ENCODE measurements at places on chromosomes 7 and 10.

GRCh38 chr7:91291902-91292301, 27.7 kb downstream of the FZD1 start:
- no peak for DNase-seq

- DNase-seq = no peak
Measured at GRCh38 chr7:102291056-102291915, 4.6 kb downstream of the SH2B2 start.

- DNase-seq = no peak
Measured at GRCh38 chr10:51879238-51879637, 179.8 kb upstream of the CSTF2T start.

DNA sequence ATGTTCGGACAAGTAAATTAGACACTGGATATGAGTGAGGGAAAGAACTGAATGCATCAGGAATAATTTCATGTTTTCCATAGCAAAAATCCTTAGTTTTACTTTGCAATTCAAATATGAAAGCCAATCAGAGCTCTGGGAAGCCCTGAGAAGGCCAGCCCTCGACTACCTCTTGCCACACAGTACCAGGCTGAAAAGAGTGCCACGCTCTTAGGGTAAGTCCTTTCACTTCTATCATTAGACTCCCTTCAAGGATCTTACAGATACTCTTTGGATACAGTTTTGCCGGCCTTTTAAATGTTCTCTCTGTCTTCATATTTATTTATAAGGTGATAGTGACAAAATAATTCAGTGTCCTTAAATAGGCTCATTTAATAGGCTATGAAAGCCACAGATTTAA, 1.9 kb downstream of the COBL start:
- DNase-seq = no peak

DNA sequence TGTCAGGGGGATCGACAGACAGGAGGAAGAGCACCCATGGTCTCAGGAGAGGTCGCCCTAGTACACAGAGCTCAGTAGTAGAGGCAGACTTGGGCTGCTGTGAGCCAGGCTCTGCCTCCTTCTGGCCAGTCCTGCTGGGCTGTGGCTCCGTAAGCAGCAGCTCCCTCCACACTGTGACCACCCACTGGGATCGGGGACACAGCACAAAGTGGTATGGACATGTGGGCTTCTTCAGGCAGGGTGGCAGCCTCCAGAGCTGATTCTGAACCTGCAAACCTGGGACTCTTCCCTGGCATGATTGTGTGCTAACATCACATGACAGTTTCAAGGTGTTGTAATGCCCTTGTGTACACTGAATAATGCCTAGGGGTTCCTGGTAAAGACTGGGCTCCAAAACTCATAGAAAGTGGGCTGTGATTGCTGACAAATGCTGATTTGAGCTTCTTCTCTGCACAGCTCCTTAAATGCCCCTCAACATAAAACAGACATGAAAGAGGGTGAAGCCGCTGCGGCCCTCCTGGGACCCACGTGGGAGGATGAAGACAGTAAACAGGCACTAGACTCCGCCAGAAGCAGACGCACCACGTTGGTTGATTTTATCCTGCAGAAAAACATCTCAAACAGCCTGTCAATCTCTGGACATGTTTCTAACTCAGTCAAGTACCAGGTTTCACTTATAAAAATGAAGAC, 76.7 kb downstream of the GPR26 start:
- DNase-seq = no peak

DNA sequence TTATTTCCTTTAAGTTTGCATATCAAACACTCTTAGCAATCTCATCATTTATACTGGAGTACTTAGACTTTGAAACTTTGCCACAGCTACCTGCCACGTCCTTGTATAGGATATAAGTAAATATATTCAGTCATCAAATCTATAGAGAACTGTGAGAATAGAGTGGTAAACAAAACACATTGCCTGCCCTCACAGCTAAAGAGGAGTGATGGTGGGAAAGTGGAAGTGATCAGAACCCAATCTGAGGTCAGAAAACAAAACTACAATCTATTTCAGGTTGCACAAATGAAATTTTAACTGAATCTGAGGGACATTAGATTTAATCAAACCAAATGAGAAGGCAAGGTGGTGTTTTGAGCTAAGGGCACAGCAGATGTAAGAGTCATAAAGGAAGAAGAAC, 74.8 kb downstream of the ZEB1 start:
- no peak for DNase-seq

DNA sequence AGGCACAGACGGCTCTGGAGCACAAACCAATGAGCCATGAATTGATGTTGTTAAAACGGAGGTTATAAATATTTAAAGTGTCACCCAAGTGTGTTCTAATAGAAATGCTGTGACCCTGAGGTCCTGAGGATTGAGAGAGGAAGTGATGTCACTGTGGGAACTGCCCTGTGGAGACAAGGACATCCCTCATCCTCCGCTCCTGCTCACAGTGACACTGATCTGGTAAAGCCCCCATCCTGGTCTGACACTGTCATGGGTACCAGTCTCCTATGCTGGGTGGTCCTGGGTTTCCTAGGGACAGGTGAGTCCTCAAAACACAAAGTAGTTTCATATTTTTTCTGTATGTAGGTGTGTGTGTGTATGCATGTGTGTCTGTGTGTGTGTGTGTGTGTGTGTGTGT, 237.9 kb upstream of the PRSS1 start:
- no peak for DNase-seq

GRCh38 chr7:102132209-102132752, 154.4 kb upstream of the SH2B2 start:
- DNase-seq = no peak

GRCh38 chr7:81330108-81330507, 411.3 kb upstream of the SEMA3C start:
- DNase-seq = no peak

GRCh38 chr7:300546-301290, 10.7 kb downstream of the FOXL3 start:
- no peak for DNase-seq

- DNase-seq = no peak
Measured at GRCh38 chr10:115001506-115002381, 63.7 kb downstream of the TRUB1 start.

DNA sequence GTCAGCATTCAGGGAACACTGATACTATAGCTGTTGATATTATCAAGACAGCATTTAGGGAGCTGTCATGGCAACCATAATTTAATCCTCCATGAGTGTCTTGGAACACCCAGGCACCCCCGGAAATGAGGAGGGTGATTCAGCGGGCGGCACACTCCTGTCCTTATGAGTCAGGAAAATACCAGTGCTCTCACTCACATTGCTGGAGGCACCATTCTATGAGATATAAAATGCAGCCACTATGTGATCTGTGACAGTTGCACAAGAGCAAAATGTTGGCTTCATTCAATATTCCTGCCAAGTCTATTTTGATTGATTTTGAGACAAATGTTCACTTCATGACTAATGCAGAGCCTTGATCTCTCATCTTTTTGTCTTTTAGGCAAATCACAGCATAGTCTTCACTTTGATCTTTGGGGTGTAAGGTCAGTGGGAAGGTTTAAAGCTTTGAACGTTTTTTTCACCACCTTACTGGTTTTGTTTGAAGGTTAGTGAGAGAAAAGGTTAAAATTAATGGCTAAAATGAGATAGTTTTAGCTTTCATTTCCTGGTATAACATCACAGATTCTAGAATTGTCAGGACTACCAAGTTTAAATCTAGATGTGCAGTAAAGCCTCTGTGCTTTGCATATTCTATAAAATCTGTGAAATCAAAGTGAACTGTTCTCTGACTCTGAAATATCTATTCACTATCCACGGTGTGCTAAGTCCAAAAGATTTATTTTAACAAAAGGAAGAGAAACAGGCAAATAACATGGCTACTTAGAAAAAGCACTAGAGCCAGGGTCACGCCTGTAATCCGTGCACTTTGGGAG, 12.4 kb upstream of the ARHGAP12 start:
- DNase-seq = peak; percentile 47

GRCh38 chr7:151393031-151393977, 16.5 kb downstream of the WDR86 start:
- DNase-seq = no peak

DNA sequence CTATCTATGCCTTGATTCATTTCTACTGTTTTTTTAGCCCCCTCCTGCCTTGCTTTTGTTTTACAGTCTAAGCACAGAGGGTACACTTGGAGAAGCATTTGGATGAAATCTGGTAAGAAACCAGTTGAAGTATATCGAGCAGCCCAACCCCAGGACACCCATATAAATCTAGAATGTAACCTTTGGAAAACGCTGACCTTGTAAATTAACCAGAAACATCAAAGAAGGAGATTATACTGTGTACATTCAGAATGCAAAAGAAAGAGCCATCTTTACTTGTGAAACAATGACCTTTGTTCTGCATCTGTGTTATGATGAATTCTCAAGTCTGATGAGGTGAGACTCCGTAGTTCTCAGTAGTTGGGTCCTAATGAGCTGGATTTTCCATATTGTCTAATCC, 49.3 kb upstream of the RAB18 start:
- DNase-seq = no peak

GRCh38 chr7:142629588-142630260, 119.5 kb upstream of the PRSS1 start:
- no peak for DNase-seq

DNA sequence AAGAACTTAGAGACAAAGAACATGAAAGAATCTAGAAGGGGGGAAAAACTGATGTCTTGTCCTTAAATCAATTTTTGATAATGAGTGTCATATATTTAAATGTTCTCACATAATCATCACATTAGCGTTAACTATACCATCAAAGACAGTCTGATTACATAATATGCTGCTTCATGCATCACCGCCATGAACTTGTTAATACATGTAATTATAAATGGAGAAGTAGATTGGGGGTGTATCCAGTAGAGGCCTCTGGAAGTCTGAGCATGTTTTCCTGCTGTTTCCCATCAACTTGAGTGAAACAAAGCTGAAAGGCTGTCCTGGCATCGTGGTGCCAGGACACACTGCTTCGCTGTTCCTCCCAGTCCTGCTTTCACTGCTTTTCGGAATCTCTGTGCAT, 48.2 kb downstream of the PRLHR start:
- DNase-seq = no peak

DNA sequence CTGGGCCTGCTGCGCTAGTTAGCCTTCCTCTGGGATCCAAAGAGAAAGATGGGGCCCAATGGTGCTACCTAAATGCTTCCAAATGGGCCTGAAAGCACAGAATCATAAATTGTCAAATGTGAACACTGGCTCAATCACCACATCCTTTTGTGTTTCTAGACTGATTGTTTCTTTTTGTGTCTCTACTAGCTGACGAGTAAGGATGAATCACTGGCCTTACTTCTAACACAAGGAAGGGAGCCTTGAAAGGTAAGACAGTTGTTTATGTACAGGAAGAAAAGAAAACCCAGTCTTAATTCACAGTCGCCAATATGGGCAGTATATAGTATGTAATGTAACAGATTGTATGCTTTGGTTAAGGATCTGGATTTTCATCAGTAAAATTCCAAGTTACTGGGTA, 89.5 kb downstream of the ZNF92 start:
- DNase-seq = no peak

GRCh38 chr10:34229917-34230316, 585.2 kb downstream of the PARD3 start:
- no peak for DNase-seq

GRCh38 chr10:123204127-123204461, 49.9 kb downstream of the BUB3 start:
- DNase-seq = no peak

DNA sequence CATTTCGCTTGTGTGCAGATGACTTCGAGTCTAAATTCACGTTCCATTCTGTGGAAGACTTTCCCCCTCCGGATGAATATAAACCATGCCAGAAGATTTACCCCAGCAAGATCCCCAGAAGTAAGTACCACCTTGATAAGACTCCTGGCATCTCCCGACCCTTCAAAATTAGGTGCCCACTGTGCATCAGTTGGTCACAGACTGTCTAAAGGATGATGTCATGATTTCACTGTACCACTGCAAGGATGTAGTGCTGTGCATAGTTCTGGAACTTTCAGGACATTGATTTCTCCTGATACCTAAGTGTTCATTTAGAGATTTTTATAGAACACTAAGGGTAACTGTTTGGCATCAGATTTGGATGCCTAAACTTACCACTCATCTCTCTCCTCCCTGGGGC, 83.0 kb downstream of the WIPF3 start:
- DNase-seq = no peak

DNA sequence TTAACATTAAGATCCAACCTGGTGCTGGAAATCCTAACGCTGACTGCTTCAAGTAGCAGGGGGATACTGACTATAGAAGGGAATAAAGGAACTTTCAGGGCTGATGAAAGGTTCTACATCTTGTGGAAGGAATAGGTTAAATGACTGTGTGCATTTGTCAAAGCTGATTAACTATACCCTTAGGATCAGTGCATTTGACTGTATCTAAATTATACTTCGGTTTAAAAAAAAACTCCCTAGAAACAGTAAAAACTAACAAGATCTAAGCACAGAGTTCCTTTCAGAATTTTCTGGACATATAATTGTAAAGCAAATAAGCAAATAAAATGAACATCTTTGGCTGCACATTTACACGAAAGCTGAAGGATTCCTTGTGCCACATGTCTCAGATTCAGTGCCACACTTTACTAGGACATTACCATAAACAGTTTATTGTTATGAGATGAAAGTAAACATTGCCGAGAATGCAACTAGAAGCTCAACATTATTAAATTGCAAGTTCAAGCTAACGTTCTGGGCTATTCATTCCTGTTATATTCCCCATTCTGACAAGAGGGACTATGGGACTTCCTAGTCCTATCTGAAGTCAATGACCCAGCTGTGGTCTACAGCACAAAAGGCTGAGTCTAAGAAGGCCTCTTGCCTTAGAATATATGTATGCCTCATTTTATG, 20.7 kb downstream of the ANK3 start:
- no peak for DNase-seq

DNA sequence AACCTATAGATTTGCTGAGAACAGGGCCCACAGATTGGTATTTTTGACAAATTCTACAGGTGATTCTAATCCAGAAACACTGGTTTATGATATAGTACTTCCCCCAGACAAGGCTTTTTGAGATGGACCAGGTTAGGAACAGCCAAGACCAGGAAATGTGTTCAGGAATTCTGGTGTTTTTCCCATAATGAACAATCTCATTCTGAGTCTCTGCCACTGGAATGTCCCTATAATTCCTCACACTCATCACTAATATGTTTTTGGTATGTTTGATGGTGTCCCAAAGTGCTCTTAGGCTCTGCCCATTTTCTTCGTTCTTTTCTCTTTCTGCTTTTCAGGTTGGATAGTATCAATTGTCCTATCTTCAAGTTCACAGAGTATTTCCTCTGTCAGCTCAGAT, 107.2 kb upstream of the IGFBP3 start:
- no peak for DNase-seq

GRCh38 chr10:4733843-4734224, 92.2 kb upstream of the AKR1E2 start:
- no peak for DNase-seq

GRCh38 chr10:44956717-44957706, 2.6 kb upstream of the RASSF4 start:
- DNase-seq = no peak
